Stimulated activated CD4-positive, alpha-beta T cell treated with anti-CD3 and anti-CD28 coated beads, TNF-alpha, amount 100 ng/mL, for 48 hours (primary cell): ENCODE measurements at places on chromosomes 2 and 18.

GRCh38 chr2:230473378-230473777 lies 57.4 kb downstream of the SP100 start:
- no peak for DNase-seq

DNA sequence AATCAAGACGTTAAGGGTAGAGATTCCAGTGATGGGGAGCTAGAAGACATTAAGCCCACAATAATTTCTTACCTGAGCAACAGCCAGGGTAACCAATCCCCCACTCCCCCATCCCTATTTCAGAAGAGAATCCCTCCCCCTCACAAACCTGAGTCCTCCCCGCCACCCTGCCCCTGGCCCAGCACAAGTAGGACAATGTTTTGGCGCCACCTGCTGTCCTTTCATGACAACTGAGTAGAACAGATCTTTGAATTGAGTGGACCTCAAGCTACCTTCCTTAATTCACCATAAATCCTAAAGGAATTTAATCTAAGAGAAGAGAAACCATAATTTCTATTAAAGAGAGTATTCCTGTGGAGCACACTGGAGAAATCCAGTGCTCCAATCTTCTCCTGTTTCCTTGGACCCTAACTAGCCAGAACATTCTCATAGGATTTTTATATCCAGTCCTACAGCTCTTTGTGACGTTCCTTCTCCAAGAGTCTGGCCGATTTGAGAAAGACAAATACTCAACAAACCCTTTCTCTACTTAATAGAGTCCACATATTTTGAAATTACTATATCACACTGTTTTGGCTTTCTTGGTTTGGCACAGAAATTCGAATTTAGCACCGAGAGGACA lies 41.1 kb downstream of the NHEJ1 start:
- DNase-seq, result peak; percentile 56

DNA sequence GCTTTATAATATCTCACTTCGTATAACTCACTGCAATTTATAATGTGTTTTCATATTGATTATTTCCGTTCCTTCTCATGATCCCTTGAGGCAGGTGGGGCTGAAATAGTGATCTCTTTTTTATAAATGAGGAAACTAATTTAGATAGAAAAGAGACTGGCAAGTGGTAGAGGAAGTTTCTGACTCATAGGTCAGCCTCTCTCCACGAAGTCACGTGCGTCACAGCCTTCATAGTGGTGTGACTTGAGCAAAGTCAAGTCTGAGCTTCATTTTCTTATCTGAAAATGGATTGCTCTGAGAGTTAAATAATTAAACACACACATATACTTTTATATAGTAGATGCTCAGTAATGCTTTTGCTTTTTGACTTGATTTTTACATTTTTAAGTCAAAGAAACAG lies 19.9 kb downstream of the ABCG5 start:
- DNase-seq, result peak; percentile 25

GRCh38 chr2:14094592-14094991 lies 537.9 kb upstream of the LRATD1 start:
- DNase-seq, result no peak

GRCh38 chr18:74316257-74317170 lies 875 bp downstream of the C18orf63 start:
- DNase-seq, result no peak

DNA sequence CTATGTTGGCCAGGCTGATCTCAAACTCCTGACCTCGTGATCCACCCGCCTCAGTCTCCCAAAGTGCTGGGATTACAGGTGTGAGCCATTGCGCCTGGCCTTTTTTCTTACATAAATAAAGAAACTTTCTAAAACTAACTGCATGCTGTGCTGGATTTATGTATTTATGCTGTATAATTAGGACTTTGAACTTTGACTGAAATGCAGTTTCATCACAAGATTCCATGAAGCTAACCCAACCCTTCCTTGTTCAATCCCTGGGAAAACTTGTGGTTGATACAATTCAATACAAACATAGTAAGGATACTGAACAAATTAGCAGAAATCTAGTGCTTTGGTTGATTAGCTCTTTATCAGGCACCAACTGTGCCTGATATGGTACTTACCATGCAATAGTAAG lies 20.9 kb upstream of the SLC35F5 start:
- no peak for DNase-seq

DNA sequence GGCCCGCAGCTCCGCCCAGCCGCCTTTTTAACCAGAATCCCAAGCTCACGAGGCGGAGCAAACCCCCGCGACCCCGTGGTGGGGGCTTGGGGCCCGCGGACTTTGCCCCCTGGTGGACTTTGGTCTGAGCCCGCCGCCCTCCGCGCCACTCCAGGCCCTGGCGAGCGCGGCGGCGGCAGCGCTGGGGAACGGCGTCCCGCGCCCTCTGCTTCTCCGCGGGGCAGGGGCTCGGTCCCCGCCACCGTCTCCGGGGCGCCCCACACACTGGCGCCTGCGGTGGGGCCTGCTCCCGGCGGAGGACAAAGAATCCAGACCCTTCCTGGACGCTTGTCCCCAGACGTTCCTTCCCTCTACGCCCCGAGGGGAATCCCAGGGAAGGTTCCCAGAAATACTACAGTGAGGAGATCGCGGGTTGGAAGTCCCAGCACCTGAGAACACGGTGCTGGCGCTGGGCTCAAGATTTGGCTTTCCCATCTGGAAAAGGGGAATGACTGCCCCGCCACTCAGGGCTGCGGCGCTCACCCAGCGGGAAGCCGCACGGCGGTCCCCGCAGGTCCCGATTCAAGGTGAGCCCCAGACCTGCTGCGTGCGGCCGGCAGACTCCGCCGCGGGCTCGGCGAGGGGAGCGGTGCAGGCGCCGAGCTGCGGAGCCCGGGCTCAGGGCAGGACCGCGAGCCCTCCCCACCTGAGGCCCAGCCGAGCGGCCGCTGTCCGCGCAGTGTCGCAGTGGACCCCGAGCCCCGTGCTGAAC lies at the start of gene HAAO:
TSS of gene HAAO (minus strand) at position 1 of the 751 bp plus-strand sequence. CDS start 47 bp downstream, outside the sequence.
- no peak for DNase-seq

DNA sequence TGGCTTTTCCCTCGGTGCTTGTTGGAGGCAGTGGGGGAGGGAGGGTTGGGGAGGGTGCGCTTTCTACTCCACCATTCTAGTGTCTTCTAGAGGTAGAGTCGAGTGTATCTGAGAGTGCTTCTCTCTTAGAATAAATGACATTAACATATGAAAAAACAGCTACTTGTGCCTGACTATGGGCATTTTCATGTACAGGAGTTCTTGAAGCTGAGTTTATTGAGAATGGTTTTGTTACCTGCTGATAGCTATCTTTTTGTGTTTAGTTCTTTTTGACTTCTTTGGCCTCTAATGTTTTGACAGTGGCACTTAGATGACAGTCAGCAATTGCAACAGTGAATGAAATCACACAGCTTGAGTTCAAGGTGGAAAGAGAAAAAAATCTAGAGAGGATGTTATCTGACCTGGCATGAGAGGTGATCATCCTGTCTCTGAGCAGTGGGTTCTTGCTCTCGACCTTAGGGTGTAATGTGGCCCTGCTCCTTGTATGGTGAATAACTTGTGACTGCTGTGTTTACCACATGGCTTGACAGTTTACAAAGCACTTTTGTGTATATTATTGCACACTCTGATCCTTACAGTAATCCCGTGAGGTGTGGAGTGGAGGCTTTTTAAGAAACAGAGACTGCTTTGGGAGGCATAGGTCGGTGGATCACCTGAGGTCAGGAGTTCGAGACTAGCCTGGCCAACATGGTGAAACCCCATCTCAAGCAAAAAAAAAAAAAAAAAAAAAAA lies 86.7 kb downstream of the AGAP1 start:
- no peak for DNase-seq

- no peak for DNase-seq
Measured at GRCh38 chr2:57542081-57542480, 504.5 kb upstream of the VRK2 start.

- no peak for DNase-seq
Measured at GRCh38 chr2:175371378-175371777, 189.9 kb upstream of the ATP5MC3 start.
